Activated CD4-positive, alpha-beta memory T cell treated with anti-CD3 and anti-CD28 coated beads for 36 hours (primary cell): ENCODE measurements at places on chromosomes 2 and 18.

GRCh38 chr2:751474-751873 lies 74.3 kb upstream of the TMEM18 start:
- no peak for DNase-seq

GRCh38 chr2:216426938-216427337 lies 14.7 kb downstream of the SMARCAL1 start:
- DNase-seq, result no peak

- DNase-seq, result no peak
Measured at GRCh38 chr2:148853458-148853857, 21.6 kb upstream of the KIF5C start.

- no peak for DNase-seq
Measured at GRCh38 chr2:55422876-55423665, 3.4 kb upstream of the CCDC88A start.

DNA sequence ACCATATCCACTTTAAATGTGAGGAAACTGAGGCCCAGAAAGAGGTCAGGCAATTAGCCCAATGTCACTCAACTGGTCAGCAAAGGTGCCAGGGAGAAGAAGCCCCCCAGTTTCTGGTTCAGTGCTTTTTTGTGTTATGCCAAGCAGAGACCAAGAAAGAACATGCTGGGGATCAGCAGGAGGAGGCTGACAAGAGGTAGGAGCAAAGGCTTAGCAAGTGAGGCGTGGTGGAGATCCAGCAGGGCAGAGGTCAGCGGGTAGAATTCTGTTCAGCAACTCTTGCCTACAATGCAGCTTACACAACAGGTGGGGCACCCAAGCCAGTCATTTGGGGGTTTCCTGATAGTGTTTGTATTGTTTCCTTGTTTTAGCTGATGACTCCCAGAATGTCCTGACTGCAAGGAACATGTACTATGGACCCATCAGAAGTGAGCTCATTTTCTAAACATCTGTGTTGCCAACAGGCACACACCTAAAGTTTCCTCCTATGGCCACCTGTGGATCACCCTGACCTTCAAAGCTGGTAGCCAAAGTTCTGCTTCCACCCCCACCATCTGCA lies 28.2 kb downstream of the LPIN2 start:
- no peak for DNase-seq

- DNase-seq, result no peak
Measured at GRCh38 chr2:25566694-25567093, 106.7 kb downstream of the DTNB start.

- DNase-seq, result no peak
Measured at GRCh38 chr18:505483-506122, 5.1 kb upstream of the COLEC12 start.

DNA sequence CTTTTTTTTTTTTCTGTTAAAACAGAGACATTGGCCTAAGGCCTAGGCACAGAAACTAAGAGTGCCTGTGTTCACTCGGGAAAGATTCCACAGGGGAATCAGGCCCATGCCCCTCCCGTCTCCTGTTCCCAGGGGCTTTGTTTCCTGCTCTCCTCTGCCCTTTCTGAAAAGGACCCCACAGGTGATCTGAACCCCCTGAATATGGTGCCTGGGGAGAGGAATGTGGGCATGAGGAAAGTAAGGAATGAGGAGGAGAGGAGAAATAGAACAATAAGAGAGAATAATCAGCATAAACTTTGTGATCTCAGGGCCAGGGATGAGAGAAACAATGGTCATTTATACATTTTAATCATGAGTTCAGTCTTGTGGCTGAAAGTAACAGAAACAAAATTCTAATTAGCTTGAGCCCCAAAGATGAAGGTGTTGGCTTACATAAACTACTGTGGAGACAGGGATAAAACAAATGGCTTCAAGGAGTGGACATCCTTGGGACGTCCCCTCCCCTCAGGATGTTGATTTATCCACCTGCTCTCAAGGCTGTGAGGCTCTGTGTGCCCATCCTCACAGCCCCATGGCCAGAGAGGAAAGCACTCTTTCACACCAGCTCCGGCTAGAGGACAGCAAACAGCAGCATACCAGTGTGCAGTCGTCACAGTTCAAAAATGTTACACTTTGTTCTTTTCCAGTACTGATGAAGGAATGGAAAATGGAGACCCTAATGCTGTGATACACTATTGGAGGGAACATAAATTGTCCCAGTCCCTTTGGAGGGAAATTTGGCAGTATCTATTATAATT lies 46.4 kb upstream of the MRPL33 start:
- no peak for DNase-seq

GRCh38 chr2:133490411-133490980 lies 77.8 kb downstream of the NCKAP5 start:
- DNase-seq, result no peak

GRCh38 chr2:53131416-53131815 lies 636.2 kb upstream of the CHAC2 start:
- DNase-seq, result no peak

DNA sequence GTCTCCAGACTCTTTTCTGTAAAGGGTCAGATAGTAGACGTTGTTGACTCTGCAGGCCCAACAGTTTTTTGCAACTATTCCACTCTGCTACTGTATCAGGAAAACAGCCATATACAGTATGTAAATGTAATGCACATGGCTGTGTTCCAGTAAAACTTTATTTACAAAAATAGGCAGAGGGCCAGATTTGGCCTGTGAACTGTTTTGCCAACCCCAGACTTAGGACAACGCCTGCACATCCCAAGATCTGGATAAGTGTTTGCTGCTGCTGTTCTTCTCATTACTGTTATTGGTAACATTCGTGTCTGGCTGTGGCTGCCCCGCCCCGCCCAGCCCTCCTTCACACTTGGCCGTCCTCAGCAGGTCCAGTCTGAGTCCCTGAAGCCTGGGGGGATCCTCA lies 94.6 kb upstream of the MCFD2 start:
- DNase-seq, result no peak

GRCh38 chr18:2654928-2655177 lies 673 bp upstream of the SMCHD1 start:
- no peak for DNase-seq

DNA sequence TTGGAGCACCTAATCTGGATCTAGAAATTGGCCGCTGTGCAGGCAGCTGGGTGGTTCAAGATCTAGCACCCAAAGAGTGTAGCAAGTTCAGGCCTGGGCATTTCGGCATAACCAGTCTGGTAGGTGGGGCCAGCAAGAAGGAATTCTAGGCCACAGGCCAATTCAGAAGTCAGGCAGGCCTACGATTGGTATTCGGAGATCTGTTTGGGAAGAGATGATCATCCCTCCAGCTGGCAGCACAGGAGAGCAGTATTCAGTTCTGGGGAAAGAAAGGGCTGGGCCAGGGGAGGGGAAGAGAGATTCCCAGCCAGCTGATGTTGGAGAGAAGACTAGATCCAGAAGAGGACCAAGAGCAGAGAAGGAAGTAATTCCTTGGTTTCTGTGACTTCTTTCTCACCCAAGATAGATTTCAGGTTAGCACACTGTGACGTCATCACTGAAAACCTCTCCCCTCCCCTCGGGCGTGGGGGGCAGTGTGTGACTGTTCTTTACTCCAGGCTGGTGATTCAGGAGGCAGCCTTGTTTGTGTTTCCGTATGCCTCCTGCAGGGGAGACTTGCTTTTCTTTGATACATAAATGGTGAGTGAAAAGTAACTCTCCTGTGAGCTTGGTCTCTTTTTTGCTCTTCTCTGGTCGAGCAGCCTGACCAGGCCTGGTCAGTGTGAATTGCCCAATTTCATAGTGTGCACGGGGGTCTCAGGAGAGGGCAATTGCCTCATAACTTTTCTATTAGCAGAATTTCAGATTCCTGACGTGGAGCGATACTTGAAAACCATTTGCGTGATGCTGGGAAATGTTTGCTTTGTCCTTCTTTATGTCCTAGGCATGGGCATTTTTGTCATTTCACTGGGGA lies 61.1 kb downstream of the MEIS1 start:
- no peak for DNase-seq

DNA sequence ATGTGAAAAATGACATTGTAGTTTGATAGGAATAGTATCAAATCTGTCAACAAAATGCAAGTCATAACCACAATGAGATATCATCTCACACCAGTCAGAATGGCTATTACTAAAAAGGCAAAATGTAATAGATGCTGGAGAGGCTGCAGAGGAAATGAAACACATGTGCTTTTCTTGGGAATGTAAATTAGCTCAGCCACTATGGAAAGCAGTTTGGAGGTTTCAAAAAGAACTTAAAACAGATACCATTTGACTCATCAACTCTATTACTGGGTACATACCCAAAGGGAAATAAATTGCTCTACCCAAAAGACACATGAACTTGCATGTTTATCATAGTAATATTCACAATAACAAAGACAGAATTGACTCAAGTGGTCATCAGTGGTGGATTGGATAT lies 572.6 kb downstream of the TRIB2 start:
- no peak for DNase-seq

DNA sequence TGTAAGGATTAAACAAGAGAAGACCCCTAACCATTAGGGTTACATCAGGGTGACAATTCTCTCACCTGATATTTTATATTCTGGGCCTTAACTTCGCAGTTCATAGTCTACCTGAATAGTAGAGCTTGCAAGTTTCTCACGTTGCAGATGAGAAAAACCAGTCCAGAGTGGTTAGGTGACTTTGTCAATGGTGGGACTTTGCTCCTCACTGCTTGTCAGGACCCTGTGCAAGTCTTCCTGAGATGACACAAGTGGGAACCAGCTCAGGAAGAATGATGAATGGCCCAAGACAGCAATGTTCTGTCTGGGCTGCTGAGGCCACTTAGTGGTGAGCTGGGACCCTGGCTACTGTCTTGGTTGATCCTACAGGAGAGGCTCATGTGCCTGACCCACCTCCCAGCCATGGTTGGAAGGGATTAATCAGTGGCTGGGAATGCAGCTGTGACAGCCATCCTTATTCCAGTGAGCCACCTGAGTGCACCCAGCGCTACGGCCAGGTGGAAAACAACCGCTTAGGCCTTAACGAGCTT lies 16.9 kb downstream of the LGALSL start:
- DNase-seq, result no peak

GRCh38 chr2:35204323-35204722 lies 1151.3 kb upstream of the CRIM1 start:
- no peak for DNase-seq

GRCh38 chr2:167406558-167406957 lies 518.3 kb downstream of the XIRP2 start:
- no peak for DNase-seq

- no peak for DNase-seq
Measured at GRCh38 chr2:174605687-174606086, 8.1 kb upstream of the WIPF1 start.

DNA sequence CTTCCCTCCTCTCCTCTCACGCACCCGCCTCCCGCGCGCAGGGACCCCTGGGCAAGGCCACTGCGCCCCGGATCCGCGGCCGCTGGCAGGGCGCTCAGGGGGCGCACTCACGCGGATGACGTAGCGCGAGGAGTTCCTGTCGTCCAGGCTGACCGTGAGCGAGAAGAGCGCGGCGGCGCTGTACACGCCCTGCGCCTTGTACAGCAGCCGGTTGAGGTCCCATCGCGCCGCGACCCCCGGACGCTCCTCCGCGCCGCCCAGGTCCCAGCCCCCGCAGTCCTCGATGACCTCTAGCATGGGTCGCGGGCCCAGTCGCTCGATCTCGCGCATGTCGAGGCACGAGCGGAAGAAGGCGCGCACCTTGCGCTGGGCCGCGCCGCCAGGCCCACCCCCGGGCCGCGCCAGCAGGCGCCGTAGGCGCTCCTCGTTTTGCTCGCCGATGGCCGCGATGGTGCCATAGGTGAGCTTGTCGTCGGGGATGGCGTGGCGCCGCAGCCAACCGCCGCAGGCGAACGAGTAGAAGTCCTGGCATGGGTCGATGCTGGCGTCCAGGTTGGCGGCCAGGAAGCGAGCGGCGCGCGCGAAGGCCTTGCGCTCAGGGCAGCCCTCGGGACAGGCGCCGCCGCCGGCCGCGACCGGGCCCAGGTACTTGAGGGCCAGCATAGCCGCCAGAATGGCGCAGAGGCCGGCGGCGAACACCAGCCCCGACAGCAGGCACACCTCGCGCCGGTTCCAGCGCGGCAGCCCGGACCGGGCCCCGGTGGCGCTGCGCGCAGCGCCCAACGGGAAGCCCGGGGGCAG lies 1.7 kb downstream of the ECEL1 start:
- DNase-seq, result no peak

DNA sequence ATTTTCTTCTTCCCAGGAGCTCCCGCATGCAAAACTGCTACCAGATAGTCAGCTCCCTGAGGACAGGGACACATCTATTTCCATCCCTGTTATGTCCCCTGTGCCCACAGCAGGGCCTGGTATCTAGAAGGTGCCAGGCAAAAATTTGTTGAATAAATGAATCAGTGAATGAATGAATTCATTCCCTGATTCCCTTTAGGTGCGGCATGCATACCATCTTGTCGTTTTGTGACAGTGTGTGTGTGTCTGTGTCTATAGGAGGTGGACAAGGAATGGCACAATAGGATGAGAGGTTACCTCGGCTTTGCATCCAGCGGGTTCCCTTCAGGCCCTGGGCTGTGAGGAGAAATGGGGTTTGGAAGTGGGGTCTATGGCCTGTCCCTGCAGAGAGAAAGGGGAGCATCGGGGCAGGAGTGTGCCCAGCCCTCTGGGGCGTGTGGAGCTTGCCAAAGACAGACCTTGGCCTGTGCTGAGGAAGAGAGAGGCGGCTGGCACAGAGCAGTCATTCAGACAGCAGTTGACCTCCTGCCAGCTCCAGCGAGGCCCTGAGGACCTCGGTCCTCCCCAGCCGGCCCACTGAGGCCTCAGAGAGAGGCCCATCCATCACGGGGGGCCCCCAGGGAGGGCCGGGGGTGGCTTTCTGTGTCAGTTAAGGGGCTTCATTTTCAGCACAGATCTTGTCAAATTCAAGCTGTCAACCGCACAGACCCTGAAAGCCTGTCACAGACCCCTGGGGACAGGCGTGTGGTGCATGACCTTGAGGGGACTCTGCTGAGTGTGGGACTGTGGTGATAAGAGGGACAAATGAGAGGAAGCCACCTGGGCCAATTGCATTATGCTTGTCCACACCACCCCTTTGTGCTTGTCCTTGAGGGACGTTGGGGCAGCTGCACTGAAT lies 125.9 kb upstream of the CXCR4 start:
- no peak for DNase-seq

DNA sequence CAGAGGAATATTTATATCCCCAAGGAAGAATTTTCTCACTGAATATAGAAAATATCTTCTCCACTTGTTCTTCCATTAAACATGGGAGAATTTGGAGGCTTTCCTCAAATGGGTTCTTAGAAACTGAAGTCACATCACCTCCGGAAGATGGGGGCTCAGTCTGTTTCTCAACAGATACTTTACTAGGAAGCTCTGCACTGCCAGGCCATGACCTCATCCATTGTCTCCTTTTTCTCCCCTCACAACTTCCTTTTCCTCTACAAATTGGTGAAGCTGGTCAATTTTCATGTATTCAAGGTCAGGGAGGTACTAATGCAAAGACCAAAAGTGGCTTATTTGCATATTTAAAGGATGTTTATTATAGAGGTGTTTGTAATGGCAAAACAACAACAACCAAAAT lies 173.1 kb downstream of the RNF152 start:
- DNase-seq, result no peak

- DNase-seq, result no peak
Measured at GRCh38 chr2:42050703-42051542, 3.1 kb downstream of the PKDCC start.

DNA sequence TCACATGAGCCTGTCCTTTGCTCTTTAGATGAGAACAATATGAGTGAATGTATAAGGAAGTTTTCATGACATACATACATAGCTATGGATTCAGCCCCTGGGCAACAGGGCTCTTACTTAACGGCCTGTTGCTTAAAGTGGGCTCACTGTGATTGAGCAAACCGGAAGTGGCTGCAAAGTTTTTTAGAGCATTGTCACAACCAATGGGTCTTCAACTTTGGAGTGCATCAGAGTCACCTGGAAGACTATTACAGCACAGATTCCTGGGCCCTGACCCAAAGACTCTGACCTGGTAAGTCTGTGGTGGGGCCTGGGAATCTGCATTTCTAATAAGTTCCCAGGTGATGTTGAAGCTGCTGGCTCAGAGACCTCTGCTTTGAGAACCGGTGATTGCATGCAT lies 106.3 kb upstream of the SEC11C start:
- no peak for DNase-seq
